ENCODE measurements at places on chromosomes 13 and 19. TPM values are rescaled to one million over a fixed set of nuclear protein-coding genes. Genes with fewer than 3 reads are reported as not detected.

UBE2L5 gene
- total RNA-seq: not detected

TMEM238 gene
- 0.65 TPM for total RNA-seq

EPS8L1 gene
- 1.9 TPM for total RNA-seq

GGACT gene
- total RNA-seq: 1.7 TPM

ADGRE2 gene
- total RNA-seq: 2.5 TPM

B3GNT8 gene
- 3.9 TPM for total RNA-seq

DHRS12 gene
- total RNA-seq: 9.8 TPM

PSPC1 gene
- 28.8 TPM for total RNA-seq

DBP gene
- total RNA-seq: 4.4 TPM

SMIM44 gene
- total RNA-seq: not detected

ARHGEF18 gene
- total RNA-seq: 12.5 TPM

KLF5 gene
- total RNA-seq: 11.3 TPM

VSIG10L gene
- 0.86 TPM for total RNA-seq

MBD3L3 gene
- total RNA-seq: not detected

CGB1 gene
- total RNA-seq: not detected

ZNF844 gene
- 14.7 TPM for total RNA-seq

TMIGD2 gene
- total RNA-seq: not detected

CGB8 gene
- total RNA-seq: not detected

SSC5D gene
- total RNA-seq: 7.7 TPM

GARIN5A gene
- 1.1 TPM for total RNA-seq

ZNF578 gene
- total RNA-seq: 2.6 TPM

CYSLTR2 gene
- total RNA-seq: 3.4 TPM

KIR2DL3 gene
- total RNA-seq: not detected

ZNF416 gene
- total RNA-seq: 4.8 TPM

LILRA6 gene
- 2.7 TPM for total RNA-seq

ATP8B3 gene
- 0.78 TPM for total RNA-seq

ZNF563 gene
- total RNA-seq: 3.7 TPM

TUBA3C gene
- total RNA-seq: not detected

FLT1 gene
- 53.4 TPM for total RNA-seq

ZNF497 gene
- 0.40 TPM for total RNA-seq

TNFSF11 gene
- total RNA-seq: not detected

WASF3 gene
- total RNA-seq: 7.4 TPM

FPR2 gene
- 1.4 TPM for total RNA-seq

EFNA2 gene
- not detected for total RNA-seq

ZNF91 gene
- total RNA-seq: 91.1 TPM

ZBTB45 gene
- total RNA-seq: 13.8 TPM

ZNF254 gene
- total RNA-seq: 11.9 TPM

ADGRE1 gene
- 0.62 TPM for total RNA-seq

ZNF98 gene
- not detected for total RNA-seq

OR7D2 gene
- total RNA-seq: not detected

SLC25A15 gene
- total RNA-seq: 4.4 TPM

APOC4 gene
- total RNA-seq: not detected

Measured in cardiac septum (tissue), 1 donor.